ENCODE measurements at places on chromosomes 2 and 18.

DNA sequence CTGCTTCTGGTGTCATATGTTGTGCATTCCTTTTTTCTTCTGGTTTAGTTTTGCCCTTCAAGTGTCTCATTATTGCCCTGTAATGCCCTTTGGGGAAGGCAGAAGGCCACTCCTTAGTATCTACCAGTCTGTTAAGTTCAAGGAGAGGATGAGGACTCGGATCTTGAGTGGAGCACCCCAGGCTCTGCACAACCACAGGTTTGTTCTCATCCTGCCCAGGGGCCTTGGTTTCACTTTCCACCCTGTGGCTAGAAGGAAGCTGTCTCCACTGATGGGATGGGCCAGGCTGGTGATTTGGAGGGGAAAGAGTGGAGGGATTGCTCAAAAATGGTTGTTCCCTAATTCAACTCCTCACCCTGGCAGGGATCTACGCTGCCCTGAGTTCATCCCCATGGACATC, 30.2 kb upstream of the RAB11FIP5 start:
- DNase-seq: no peak

DNA sequence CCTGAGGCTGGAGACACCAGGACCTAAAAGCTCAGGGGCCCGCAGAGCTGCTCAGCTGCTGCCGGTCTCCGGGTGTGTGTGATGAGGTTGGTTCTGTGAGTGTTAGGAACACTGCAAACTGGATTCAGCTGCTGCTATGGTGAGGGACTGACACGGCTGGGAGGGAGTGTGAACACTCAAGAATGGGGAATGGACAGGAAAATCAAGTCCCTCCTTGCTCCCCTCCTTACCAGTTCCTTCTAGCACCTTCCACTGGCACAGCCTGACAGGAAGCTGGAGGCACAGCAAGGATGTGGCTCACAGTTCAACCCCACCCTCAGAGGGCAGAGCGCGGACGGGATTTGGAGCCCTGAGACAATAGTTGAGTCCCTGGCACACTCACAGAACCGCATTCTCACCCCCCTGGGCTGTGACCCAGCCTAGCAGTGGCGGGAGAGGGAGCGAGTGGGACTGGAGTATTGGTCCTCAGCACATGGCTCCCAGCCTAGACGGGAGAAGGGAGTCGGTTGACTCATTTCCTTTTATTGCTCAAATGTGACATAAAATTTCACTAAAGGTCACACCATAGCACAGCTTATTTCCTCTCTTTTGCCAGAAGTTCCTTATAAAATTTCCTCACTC, 42.5 kb downstream of the LRRC30 start:
- no peak for DNase-seq

DNA sequence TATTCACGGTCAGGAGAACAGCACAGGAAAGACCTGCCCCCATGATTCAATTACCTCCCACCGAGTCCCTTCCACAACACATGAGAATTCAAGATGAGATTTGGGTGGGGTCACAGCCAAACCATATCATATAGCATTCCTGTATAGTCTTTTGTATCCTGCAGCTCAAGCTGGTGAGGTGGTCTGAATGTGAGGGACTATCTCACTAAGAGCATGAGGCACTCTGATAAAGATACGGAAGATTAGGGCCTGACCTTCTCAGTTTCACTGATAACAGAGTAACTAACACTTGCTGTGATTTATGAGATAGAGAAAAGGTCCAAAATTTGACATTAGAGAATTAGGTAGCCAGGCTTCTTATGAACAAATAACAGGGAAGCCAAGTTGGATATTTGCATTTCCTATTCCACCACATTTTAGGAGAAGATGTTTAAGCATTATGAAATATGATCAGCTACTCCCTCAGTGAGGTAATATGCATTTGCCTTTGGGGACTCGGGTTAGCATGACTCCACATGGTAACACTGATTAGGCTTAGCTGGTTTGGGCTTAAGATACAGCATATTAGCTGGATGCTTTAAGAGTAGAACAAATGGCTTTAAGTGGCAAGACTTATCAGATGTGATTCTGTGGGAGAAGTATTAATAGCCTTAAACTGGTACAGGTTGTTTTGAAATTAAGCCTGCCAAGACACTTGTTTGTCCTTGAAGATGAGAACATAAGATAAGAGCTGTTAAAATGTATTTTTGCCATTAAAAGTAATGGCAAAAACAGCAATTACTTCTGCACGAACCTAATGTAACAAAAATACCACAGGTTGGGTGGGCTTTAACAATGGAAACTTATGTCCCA, 106.9 kb upstream of the MSTN start:
- DNase-seq: no peak

GRCh38 chr2:206937555-206937954, 1.8 kb upstream of the CPO start:
- DNase-seq: no peak

GRCh38 chr2:163348857-163349380, 386.9 kb downstream of the FIGN start:
- DNase-seq: no peak

- DNase-seq: no peak
These were observed 24.9 kb upstream of the COL5A2 start for GRCh38 chr2:189204322-189204941.

DNA sequence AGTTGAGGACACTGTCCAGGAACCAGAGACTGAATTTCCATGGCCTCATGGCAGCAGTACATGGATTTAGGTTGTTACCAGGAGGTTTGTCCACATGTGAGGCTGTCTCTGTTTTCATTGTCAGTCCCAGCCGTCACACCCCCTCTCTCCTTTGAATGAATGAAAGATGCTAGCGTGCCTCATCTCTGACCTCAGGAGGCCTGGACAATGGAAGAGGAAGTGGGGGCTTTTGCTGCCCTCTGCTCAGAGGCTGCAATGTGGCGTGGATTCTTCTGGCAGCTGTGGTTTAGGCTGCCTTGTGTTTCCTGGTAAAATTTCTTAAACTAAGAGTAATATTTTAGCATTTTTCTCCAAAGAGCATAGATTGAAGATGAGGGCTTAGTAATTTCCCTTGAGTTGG, 47.5 kb downstream of the RAB31 start:
- no peak for DNase-seq
